Stimulated activated memory B cell treated with anti-CD40 and anti-IgM and Interleukin-4, amounts not matched to agents 10 μg/mL and 1 μg/mL and 100 μg/mL, for 72 hours (primary cell): ENCODE measurements at places on chromosomes 11 and 22.

- ATAC-seq = no peak
Observed at GRCh38 chr11:82046778-82047177, 686.9 kb downstream of the FAM181B start.

DNA sequence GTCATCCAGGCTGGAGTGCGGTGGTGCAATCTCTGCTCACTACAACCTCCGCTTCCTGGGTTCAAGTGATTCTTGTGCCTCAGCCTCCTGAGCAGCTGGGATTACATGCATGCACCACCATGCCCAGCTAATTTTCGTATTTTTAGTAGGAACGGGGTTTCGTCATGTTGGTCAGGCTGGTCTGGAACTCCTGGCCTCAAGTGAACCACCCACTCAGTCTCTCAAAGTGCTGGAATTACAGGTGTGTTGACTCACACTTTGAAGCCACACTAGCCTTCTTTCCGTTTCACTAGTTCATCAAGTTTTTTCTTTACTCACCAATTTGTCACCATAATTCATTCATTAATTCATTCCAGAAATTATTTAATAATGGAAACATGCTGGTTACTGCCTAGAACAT lies 298.4 kb upstream of the MTNR1B start:
- ATAC-seq = no peak

GRCh38 chr11:116731097-116731761 lies 41.6 kb downstream of the BUD13 start:
- no peak for ATAC-seq

DNA sequence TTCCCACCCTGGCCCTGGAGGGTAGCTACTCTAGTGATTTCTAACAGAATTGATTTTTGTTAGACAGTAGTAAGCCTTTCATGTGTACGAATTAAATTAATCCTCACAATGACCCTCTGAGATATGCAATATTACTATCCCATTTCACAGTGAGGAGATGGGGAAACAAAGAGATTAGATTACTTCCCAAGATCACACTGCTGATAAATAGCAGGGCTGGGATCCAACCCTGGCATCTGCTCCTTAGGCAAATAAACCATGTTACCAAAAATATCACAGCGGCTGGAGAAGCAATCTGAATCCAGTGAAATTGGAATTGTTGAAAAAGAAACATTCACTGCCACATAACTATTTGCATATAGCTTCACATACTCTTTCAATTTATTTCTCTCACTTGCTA lies 12.8 kb upstream of the CAVIN3 start:
- no peak for ATAC-seq

DNA sequence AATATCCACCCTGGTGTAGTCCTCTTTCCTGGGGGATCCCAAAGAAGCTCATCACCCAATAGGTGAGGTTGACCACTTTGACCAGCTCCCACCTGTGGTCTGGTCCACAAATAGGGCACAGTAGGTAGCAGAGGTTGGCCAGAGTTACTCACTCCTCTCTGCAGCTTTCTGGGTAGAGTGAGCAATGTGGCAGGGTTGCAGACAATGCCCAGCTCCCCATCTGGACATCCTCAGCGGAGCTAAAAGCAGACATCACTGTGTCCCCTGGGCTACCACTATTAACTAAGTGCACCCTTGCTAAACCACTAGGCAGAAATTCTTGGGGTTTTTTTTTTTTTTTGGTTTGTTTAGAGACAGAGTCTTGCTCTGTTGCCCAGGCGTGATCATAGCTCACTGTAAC lies 48.4 kb upstream of the TP53I11 start:
- ATAC-seq = no peak

DNA sequence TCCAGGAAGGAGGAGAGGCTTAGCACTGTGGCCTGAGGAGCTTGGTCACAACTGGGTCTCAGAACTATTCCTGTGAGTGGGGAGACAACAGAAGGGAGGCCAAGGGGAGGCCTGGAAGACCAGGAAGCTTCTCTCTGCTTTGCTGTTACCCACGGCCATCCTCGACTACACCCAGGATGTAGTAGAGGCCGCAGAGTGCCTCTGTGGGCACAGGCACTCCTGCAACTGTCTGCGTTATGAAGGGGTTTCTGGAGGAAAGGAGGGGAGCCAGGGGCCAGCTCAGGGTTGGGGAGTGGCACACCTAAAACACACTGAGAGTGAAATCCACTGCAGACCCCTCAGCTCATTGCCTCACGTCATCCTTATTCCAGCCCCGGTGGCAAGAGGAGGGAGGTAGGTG lies 3.8 kb upstream of the MFRP start:
- ATAC-seq = no peak

DNA sequence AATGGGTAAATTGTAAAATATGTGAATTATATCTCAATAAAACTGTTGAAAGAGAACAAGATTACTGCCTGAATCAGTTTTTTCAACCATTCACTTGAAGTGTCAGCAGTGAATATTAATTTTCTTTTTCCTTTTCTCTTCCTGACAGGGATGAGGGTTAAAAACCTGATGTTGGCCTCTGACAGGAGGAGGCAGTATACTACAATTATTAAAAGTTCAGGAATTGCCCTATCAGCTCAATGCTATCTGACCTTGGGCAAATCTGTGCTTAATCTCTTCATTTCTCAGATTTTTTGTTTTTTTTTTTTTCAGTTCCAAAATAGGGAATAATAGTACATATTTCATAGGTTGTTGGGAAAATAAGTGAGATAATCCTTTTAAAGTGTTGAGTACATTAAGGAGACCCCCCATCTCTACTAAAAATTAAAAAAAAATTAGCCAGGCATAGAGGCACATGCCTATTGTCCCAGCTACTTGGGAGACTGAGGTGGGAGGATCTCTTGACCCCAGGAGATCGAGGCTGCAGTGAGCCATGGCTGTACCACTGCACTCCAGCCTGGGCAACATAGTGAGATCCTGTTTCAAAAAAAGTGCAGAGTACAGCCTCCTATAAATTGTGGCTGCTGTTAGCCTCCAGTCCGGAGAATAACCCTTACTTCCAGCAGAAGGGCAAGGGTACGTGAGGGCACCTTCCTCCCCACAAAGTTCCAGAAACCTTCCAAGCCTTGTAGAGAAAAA lies 48.8 kb downstream of the TRIM44 start:
- ATAC-seq = no peak

DNA sequence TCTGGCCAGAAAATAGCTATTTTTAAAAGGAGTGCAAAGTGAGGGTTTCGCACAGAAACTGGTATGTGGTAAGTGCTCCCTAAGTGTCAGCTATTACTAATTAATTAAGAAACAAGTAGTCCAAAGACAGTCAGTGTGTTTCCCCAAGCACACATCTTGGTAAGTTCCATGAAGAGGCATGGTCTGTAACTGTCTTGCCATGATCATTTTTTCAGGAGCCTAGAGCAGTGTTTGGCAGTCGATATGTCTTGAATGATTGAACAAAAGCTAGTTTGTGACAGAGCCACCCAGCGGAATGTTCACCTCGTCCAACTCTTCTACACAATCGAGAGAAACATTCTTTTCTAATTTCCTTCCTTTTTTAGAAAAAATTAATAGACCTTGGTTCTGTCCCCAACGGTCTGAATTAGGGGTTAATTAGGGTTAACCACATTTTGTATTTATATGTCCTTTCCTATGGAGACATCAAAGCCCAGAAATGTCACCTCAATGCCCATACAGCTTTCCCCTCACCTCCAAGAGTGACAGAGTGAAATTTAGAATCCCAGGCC lies 57.6 kb upstream of the FTH1 start:
- no peak for ATAC-seq

DNA sequence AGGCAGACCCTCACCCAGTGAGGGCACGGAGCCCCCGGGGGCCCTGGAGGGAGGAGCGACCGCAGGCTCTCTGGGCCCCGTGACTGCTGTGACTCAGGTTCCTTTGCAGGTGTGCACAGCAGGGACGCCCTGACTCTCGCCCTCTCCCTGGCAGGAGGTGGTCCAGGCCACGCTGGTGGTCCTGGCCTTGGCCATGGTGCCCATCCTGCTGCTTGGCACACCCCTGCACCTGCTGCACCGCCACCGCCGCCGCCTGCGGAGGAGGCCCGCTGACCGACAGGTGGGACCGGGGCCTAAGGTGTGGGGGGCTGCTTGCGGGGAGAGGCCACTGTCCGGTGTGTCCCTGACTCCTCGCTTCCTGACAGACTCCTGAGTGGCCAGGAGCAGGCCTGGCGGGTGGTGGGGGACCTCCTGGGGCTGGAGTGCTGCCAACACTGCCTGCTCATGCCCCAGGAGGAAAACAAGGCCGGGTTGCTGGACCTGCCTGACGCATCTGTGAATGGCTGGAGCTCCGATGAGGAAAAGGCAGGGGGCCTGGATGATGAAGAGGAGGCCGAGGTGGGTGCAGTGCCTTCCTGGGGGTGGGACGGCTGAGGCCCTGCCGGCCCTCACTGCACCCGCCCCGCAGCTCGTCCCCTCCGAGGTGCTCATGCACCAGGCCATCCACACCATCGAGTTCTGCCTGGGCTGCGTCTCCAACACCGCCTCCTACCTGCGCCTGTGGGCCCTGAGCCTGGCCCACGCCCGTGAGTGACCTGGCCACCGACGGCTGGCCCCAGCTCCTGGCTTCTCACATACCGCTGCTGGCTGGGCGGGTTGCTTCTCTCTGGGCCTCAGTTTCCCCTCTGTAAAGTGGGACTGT lies 10.9 kb downstream of the TCIRG1 start:
- ATAC-seq = no peak

DNA sequence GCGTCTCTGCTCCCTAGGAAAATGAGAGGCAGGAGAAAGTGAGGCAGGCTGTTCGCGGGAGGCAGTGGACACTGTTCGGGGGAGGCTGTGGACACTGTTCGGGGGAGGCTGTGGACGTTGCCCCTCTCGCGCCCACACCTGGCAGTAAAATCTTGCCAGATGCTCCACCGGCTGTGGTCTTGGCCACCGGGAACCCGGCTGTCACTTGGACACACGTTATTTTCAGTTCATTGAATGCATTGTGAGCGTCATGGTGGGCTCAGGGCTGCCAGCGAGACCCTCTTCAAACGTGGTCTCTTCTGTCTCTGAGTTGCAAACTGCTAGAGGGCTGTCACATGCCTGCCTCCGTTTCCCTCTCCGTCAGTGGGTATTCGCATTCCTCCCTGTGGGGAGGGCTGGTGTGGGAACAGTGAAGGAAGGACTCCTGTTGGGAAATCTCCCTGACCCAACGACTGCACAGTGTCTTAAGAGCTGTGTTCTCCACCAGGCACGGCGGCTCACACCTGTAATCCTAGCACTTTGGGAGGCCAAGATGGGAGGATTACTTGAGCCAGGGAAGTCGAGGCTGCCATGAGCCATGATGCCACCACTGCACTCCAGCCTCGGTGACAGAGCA lies 1.4 kb downstream of the PRR5 start:
- no peak for ATAC-seq

GRCh38 chr11:75740681-75741080 lies 23.0 kb downstream of the MOGAT2 start:
- ATAC-seq = no peak

DNA sequence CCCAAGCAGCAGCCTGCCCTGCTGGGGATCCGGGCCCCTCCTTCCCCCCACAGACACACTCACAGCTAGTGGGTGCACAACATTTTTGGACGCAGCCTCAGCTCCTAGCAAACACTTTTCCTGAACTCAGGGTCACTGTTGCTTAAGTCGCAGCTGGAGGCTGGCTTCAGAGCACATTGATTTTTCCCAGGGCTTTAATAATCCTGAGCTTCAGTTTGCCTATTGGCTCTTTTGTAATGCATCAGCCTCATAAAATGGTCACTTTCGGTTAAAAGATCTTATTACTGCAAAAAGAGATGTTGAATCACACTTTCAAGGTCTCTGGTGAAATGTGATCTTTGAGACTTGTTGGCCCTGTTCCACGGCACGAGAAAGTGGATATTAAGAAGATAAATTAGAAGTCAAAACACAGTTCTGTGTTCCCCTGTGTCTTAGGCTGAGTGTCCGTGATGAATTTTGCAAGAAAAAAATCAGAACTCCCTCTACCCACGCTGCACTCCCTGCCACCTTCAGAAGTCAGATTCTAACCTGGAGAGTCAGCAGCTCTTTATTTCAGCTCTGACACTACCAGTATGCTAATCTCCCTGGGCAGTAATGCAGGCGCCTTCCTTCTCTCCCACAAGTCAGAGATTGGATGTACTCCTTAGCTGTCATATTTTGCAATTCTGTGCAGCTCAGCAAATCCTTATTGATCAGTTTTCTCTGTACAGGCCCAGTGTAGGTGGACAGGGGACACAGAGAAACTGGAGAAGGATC lies 158.2 kb upstream of the E2F8 start:
- ATAC-seq = no peak

GRCh38 chr11:28259177-28259843 lies 151.1 kb downstream of the METTL15 start:
- ATAC-seq = no peak

GRCh38 chr11:134425413-134425812 lies 13.4 kb upstream of the B3GAT1 start:
- no peak for ATAC-seq

DNA sequence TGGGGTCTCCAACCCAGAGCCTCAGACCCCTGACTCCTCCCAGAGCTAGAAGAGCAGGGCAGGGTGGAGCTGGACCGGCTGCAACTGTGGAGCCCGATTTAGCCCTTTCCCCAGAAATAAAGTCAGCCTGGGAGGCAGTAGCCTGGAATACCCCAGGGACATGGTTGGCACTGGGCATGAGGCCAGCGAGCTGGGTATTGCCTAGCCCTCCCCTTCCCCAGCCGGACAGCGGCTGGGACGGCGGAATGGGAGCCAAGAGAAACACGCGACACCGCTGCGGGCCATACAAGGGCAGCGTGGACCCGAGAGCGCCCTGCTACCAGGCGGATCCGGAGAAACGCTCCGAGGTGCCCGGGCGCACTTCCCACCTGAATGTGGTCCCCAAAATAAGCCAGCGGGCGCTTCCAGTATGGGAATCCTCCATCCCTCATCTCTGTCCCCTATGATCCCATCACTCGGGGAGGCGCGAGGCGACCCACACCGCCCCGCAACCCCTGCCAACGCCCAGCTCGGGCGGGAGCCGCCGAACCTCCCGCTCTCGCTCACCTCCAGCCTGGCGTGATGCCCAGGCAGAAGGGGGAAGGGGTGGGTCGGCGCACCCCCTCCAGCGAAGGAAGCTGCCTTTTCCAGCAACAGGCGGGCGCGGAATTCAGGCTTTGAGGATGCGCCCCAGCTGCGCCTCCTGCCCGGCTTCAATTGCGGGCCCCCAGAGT lies 758 bp downstream of the MCAM start:
- ATAC-seq = no peak

- ATAC-seq = no peak
Observed at GRCh38 chr11:66877588-66878385, 20.9 kb downstream of the LRFN4 start.

DNA sequence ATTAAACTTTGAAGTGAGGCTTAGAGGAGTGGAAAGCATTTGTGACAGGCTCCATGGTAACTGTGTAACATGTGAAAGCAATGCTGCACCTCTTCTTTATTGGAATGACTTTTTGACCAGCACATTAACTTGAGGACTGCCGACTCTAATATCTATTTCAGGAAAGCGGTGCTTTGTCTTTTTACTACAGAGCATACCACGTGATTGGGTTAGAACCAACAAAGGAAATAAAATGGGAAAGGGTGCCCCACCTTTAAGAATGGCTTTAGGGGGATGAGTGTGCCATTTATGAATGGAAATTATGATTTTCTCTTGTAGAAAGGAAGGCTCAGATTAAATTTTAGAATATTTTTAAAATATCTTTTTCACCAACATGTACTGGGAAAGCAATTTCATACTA lies 57.3 kb upstream of the VPREB1 start:
- no peak for ATAC-seq

GRCh38 chr11:76085270-76085669 lies 121.0 kb downstream of the WNT11 start:
- no peak for ATAC-seq
